ENCODE measurements at places on chromosomes 1 and 21. TPM values are rescaled to one million over a fixed set of nuclear protein-coding genes. Genes with fewer than 3 reads are reported as not detected.

EPHA2 gene
- total RNA-seq: 40.9 TPM

HCRTR1 gene
- 0.06 TPM for total RNA-seq

ZNF695 gene
- total RNA-seq: 34.6 TPM

- no peaks in the 10 kb centered on the region for H3K27me3 ChIP-seq
- H3K36me3 ChIP-seq: no peaks in the 10 kb centered on the region
These were observed 45.6 kb downstream of the XCL2 start for GRCh38 chr1:168498159-168498631.

DNA sequence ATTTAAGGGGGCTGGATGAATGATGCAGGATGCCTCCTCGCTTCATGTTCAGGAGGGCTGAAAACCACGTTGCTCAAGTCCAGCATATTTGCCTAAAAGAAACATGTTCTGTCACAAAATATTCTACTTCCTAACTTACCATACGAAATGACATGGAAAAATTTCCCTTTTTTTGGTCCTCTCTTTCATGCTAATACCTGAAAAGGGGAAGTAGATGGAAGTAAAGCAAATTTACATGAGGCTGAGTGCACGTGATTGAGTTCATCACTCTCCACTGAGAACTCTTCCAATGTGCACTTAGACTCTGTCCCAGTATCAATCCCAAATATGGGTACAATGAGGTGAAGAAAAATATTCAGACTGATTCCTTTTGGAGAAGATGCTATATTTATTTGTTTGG lies 23.0 kb downstream of the XCL2 start:
- H3K27me3 ChIP-seq: no peaks in the 10 kb centered on the region
- no peaks in the 10 kb centered on the region for H3K36me3 ChIP-seq
- no peak overlapping the region for H3K27ac ChIP-seq

- DNase-seq: peak; percentile 63
- no peaks in the 10 kb centered on the region for H3K27me3 ChIP-seq
- H3K36me3 ChIP-seq: no peaks in the 10 kb centered on the region
- no peak overlapping the region for H3K4me3 ChIP-seq
These were observed 19.1 kb upstream of the NTMT2 start for GRCh38 chr1:170126696-170127095.
